Choroid plexus epithelial cell (primary cell): ENCODE measurements at places on chromosomes 2 and 18.

- no peak for DNase-seq
Observed at GRCh38 chr18:12904012-12904516, 20.0 kb upstream of the PTPN2 start.

DNA sequence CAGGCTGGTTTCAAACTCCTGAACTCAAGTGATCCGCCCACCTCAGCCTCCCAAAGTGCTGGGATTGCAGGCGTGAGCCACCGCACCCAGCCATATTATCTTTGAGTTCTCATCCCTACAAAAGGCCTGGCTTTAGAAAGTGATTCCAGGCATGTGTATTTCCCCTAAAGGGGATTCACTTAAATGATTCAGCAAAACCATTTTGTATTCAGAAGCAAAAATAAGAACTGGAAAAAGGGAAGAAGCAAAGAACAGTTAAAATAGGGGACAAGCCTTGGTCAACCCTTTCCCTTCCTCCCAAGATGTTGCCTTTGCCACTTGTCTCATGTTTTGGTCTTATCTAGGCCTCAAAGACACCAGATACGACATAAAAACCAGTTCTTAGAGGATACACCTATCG, 10.5 kb downstream of the TM4SF20 start:
- no peak for DNase-seq

- DNase-seq: no peak
Observed at GRCh38 chr2:3703236-3703756, at the start of gene DCDC2C. Gene DCDC2C (plus strand): TSS chr2:3703575. CDS start chr2:3703752, 177 bp downstream.

GRCh38 chr2:23050388-23050787, 334.6 kb upstream of the KLHL29 start:
- no peak for DNase-seq

- no peak for DNase-seq
Observed at GRCh38 chr2:174959787-174960186, 45.4 kb downstream of the CHN1 start.

DNA sequence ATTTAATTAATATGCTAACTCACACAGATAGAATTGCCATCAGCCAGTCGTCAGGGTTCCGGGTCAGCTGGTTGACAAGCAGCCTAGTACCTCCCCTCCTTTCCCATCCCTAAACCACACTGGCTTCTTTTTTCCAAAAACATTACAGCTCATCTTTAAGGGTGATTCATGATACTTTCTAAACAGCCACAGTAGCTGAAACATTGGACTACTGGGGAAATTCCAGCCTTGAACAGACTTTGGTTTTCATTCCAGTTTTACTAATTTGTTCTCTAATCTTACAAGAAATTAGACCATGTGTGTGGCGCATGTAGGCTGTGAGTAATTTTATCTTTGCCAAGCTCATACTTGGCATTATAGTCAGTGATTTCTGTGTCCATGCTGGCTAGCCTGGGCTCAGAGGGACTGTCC, 110.8 kb downstream of the FMNL2 start:
- DNase-seq: peak; percentile 89

- DNase-seq: no peak
Observed at GRCh38 chr18:9221040-9221439, 84.5 kb downstream of the ANKRD12 start.

- no peak for DNase-seq
Observed at GRCh38 chr18:34957864-34958259, 83.4 kb upstream of the MAPRE2 start.
